ENCODE measurements at places on chromosomes 11 and 22.

DNA sequence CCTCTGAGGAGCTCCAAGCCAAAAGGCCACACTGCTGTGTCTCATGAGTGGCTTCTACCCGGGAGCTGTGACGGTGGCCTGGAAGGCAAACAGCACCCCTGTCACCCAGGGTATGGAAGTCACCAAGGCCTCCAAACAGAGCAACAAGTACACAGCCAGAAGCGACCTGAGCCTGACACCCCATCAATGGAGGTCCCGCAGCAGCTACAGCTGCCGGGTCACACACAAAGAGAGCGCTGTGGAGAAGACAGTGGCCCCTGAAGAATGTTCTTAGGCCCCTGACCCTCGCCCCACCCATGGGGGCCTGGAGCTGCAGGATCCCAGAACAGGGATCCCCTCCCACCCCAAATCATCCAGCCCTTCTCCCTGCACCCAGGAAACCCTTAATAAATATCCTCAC, 4.9 kb downstream of the RFPL2 start:
- no peak for DNase-seq

- no peak for DNase-seq
These were observed 84.7 kb downstream of the MAML2 start for GRCh38 chr11:96257972-96258934.

GRCh38 chr11:126711977-126712625, 288.5 kb downstream of the KIRREL3 start:
- no peak for DNase-seq

- no peak for DNase-seq
These were observed 127.0 kb upstream of the SNX19 start for GRCh38 chr11:131043251-131043650.

GRCh38 chr11:124788521-124788920, 11.7 kb downstream of the MSANTD2 start:
- no peak for DNase-seq

GRCh38 chr22:39176714-39177455, 24.4 kb upstream of the CBX7 start:
- no peak for DNase-seq

DNA sequence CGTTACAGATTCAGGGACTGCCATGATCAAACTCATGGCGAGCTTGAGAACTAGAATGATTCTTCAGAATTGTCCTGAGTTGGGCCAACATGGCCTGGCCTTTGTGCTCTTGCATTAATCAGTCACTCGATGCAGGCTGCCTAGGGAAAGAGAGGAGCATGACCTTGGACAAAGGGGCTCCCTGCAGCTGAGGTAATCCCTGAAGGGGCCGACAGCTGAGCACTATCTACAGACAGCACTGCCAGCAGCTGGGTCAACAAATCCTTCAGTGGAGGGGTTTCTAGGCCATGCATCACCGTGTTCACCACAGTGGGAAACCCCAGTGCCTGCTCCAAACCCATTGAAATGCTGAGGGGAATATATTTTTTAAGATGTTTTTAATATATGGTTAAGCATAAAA, 159.5 kb upstream of the POU2AF2 start:
- DNase-seq = peak; percentile 14

- no peak for DNase-seq
These were observed 7.1 kb upstream of the MYBPC3 start for GRCh38 chr11:47359586-47359985.

- DNase-seq = no peak
These were observed 61.3 kb upstream of the RASD2 start for GRCh38 chr22:35479359-35479758.

DNA sequence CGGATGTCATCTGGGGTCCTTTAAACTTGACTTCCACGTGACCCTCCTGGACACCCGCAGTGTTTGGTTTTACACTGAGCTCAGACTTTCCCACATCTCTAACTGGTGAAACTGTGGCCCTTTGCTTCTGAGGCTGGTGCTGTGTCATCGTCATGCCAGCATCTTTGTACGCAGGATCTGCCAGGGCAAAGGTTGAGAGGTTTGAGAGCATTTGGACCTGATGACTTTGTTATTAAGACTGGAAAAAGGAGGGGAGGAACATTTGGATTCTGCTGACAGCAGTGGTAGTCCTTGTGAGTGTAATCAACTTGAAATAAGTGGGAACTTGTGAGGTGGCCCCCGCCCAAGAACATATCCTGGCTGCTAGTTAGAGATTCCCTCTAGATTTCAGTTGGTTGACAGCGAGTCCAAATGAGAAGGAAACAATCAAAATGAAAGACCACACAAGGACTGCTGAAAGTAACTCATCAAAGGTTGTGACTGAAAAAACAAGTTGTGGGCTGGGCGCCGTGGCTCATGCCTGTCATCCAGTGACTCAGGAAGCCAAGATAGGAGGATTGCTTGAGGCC, 102.5 kb downstream of the KIAA1671 start:
- DNase-seq = no peak

DNA sequence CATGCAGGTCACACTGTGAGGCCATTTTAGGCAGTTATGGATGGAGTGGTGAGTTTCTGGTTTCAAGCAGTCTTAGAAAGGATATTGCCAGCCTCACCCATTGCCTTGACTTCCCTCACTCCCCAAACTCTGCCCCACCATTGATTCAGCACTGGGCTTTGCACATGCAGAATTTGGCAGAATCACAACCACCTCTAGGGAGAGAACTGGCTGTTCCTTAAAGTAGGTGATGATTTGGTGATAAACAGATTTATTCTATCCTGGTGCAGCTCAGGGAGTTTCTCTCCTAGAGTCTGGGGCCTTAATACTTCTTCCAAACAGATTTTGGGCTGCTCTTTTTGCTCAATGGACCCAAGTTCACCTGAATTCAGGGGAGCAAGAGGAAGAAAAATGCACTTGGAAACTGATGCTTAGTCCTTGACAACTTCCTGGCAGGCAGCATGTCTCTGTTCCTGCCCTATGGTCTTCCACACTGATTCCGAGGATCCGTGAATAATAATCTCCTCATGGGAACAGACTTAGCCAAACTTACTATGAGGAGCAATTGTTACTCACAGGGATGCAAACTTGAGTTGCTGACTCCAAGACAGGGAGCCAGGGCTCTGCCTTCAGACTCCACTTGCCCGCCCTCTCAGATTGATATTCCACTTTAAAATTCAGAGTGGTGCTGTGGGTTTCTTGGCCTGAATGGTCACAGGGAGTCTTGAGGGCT, 129.7 kb upstream of the PARVA start:
- DNase-seq = no peak

DNA sequence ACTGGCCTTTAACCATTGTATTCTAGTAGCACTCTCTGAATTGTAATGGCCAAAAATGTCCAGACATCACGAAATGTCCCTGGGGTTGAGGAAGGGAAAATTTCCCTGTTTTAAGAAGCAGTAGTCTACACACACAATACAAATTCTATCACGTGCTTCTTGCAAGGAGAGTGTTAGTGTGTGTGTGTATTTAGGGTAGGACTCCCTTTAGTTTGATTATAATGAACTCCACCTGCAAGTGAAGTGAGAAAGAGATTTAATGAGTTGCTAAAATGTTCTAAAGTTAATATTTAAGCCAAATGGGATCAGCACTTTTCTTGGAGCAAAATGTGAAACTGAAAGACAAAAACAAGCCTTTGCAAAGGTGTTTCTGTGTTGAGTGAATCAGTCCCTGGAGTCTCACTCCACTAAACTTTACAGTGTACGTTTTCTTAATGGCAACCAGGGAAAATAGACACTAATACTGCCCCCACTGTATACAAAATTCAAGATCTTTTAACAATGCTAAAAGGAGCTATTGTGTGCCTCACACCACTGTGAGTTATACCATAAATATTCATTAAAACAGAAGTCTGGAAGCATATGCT, 590.3 kb upstream of the TENM4 start:
- DNase-seq = no peak

- no peak for DNase-seq
These were observed 53.1 kb downstream of the TBC1D22A start for GRCh38 chr22:46815559-46815895.

DNA sequence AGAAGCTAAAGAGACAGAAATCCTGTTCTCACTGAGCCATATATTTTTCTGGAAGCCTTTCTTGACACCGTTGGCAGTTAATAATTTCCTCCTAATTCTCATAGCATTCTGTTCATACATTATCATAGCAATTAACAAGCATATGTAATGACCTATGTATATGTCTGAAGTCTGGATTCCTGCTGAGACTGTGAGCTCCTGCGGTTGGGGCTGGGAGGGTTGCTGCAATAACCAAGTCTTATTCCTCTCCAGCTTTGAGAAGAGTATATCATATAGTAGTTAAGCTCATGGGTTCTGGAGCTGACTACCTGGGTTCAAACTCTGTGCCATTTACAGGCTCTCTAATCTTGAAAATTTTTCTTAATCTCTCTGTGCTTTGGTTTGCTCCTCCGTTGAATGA, 175.2 kb downstream of the MAML2 start:
- no peak for DNase-seq

Measured in iPS-NIHi11 (cell line).